ENCODE measurements at places on chromosomes 1 and 21. TPM values are rescaled to one million over a fixed set of nuclear protein-coding genes. Genes with fewer than 3 reads are reported as not detected.

The TMOD4 gene
- polyA plus RNA-seq = 0.65 TPM

The OSCP1 gene
- 27.8 TPM for polyA plus RNA-seq

The DENND1B gene
- polyA plus RNA-seq = 3.1 TPM

The PCP4 gene
- polyA plus RNA-seq = 69.4 TPM

The CD160 gene
- polyA plus RNA-seq = not detected

DNA sequence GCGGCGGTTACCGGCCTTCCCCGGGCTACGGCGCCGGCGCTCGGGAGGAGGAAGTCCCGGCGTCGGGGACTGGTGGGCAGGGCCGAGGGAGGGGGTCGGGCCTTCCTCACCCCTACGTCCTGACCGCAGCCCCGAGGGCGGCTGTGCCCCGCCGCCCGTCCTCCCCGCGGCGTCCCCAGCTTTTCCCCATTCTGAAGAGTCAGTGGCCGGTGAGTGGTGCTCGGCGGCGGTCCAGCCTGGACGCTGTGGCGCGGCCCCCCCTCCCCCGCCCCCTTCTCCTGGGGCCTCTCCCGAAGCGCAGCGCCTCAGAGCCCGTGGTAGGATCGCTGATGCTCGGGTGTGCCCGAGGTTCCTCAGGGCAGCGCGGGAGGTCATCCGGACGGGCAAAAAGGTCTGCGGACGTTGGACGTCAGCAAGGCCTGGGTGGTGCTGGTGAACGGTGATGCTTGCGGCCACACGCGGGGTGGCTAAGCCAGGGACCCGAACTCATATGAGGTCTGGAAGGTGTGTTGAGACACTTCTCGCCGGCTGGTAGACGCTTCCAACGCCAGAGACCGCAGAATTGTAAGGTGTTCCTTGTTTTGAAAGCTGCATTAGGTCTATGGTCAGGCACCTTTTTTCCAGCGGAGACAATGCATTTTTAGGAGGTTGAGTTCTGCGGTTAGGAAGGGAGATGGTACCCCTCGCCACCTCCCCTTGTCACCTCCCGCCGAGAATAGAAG is 725 bp downstream of the SLC25A33 start:
- DNase-seq = peak; percentile 62

- DNase-seq = peak; percentile 34
Measured at GRCh38 chr1:91806769-91807700, 78.9 kb downstream of the TGFBR3 start.

DNA sequence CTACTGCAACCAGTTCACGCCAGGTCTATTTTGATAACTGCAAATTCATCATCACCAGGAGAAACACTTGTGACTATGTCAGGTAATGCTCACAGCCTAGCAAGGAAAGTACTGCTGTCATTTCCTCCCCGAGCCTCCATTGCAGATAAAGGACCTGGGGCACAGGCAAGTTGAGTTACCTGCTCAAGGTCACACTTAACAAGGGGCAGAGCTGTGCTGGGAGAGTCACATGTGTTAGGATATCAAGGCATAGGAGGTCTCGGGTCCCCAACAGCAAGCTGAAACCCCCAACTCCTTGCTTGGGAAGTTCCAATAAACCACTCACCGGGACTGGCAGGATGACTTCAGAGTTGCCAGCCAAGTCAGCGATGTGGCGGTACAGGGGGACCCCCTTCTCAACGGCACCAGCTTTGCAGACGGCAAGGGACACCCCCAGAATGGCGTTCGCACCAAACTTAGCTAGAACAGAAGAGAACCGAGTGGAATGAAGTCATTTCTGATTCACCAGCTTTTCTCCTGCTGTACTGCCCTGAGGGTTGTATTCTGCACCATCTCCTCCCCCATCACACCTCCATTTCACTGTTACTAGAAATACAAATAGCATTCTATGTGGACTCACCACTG is 11.6 kb downstream of the ENO1 start:
- DNase-seq = no peak

DNA sequence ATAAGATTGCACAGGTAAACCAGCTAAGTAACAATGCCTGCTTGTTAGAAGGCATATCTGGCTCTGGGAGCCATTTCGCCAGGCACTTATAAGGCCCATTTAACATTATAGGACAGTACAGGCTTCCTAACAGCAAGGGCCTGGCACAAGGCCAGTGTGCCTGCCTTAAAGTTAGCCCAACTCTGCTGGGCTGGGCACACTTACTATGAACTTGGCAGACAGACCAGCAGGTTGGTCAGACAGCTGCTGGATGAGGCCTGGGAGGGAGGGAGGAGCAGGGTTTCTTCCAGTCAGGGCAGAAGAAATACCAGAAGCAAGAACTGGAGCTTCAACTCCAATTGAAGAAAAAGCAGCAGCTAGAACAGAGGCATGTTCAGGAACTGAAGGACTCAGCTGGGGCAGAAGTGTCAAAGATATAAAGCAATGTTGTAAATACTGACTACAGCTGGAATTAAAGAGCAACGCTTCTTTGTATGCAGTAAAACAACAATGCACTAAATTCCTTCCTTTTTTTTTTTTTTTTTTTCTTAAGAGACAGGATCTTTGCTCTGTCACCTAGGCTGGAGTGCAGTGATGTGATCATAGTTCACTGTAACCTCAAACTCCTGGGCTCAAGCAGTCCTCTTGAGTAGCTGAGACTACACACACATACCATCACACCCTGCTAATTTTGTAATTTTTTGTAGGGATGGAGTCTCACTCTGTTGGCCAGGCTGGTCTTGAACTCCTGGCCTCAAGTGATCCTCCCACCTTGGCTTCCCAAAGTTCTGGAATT is 4.9 kb downstream of the CACHD1 start:
- no peak for DNase-seq

DNA sequence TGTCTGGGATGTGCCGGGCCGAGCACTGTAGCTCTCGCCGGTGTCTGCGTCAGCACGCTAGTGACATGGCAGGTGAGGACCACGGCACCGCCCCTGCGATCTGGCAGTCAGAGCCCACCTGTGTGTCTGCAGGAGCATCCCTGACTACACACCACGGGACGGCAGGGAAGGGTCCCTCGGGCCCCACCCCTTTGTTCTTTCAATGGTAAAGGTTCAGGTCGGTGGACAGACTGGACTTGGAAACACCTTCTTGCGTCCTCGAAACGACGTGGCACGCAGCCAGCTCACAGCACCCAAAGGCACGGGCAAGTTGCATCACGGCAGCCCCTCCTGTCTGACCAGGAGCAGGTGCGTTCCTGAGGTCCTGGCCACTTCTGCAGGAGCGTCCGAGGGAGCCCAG is 3.7 kb upstream of the SAMD11 start:
- DNase-seq = no peak

DNA sequence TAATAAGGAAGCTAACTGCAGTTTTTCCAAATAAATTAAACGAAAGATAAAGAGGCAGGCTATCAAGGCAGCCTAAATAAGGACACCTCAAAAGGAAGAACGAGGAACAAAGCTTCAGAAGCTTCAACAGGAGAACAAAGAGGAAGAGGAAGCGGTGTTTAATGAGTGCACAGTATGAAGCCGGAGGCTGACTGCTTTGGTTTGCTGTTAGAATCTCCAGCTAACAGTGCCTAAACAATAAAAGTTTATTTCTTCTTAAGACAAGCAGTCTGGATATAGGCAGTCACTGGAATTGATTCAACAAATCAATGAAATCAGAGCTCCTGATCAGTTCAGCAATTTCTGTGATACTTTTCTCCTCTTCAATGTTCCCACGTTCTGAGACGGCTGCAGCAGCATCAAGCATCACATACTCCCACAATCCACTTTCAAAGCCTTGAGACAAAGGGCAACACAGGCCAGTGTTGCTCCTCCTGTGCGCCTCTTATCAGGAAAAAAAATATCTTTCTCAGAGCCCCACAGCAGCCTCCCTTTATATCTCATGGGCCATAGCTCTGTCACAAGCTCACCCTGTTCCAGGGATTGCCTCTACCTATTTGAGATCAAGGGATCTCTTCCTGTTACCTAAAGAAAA is 365.6 kb upstream of the ST6GALNAC5 start:
- DNase-seq = no peak

DNA sequence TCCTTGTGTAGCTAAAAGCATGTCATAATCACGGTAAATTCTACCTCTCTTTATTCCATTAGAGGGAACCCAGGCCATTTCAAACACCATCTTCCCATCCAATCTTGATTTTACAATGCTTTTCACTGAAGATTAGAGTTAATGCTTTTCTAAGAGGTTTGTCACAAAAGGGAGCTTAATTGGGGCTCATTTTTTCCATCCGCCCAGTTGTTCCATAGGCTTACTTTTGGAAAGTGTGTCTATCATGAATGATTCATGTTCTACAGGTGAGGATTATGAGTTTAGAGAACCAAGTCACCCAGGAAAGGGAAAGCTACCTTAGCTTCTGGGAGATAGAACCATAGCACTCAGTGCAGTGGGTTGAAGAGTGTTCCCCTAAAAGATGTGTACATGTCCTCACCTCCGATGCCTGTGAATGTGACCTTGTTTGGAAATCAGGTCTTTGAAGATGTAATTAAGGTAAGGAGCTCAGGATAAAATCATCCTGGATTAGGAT is 286.9 kb upstream of the RUNX1 start:
- no peak for DNase-seq

DNA sequence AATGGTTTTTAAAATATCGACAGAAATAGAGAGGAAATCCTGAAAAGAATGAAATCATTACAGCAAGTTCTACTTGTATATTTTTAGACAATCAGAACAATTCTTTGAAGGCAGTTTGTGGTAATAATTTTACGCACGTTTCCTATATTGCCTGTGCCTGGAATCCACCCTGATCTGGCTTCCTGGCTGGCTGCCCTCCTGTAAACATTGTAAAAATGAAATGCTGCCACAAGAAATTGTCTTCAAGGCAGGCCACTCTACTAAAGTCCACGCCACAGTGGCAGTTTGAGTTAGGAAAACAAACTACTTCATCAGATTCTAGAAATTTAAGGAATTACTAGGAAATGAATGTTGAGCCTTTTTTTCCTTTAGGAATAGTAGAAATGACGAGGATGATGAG is 454.5 kb upstream of the NR5A2 start:
- no peak for DNase-seq

DNA sequence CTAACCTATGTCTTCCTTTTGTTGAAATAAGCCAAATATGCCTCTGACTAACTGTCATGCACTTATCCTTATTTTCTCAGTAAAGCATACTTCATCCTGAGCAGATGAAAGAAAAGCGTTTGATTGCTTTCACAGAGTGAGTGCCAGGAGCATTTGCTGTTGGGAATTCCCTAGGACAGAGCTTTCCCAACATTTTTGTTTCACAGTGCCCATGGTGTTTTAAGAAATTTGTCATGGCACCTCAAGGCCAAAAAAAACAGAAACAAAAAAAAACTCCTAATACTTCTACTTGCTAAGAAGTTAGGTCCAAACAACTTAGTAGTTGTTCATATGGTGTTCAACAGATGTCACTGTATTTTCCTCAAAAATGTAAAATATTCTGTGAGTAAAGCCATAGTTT is 120.8 kb upstream of the BMP8A start:
- no peak for DNase-seq

- DNase-seq = no peak
Measured at GRCh38 chr1:200624679-200625335, 4.3 kb upstream of the KIF14 start.

DNA sequence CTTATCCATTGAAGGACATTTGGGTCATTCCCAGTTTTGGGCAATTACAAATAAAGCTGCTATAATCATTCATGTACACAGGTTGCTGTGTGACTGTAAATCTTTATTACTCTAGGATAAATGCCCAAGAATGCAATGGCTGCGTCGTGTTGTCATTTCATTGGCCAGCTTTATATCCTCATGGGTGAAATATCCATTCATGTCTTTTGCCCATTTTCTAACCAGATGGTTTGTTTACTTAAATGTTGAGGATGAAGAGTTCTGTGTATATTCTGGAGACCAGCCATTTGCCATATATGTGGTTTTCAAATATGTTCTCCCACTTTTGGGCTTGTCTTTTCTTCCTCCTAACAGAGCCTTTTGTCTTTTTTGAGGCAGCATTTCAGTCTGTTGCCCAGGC is 25.3 kb downstream of the TRIM11 start:
- no peak for DNase-seq

DNA sequence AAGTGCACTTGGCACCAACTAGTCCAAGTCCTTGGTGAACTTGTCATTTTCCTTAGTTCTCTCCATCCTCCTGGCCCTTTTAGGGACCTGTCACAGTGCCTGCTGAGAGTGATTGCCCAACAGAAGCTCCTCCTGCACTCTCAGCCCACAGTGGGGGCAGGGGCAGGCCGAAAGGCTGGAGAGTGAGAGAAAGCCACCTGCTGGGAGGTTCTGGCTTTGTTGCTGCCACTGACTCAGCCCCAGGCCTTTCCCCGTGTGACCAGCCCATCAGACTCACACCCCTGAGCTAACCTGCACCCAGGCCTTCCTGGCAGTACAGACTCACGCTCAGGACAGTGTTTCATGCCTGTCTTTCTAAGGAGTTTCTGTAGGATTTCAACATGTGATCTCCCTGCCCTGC is 17.1 kb upstream of the PROK1 start:
- no peak for DNase-seq

DNA sequence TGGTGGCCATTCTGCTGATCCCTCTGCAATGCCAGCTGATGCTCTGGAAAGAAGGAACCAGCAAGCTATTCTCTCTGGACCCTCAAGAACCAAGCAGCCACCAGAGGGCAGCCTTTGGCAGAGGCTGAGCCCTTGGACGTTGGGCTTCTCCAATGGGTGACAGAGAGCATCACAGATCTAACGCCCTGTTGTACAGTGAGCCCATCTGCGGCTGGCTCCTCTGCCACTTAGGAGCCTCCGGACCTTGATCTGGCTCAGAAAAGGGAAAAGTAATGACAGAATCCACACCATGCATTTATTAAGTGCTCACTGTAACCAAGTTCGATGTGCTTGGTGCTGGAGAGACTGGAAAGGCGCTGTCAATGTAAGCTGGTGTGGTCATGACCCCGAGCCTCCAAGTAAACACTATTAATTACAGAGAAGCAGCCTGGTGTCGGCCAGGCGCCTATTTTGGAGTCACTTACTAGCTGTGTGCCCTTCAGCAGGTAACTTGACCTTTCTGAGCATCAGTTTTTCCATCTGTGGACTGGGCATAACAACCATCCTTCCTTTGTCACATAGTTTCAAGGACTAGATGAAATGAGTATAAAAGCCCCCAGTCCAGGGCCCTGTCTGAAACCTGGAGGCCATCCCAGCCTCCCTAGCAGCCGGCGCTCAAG is 34.9 kb downstream of the ECE1 start:
- peak; percentile 93 for DNase-seq

- DNase-seq = no peak
Measured at GRCh38 chr1:152479792-152480595, 30.6 kb upstream of the LCE5A start.

GRCh38 chr21:38354746-38355145 is 98.0 kb downstream of the KCNJ15 start:
- DNase-seq = no peak

GRCh38 chr1:20630729-20631128 is 2.5 kb upstream of the PINK1 start:
- no peak for DNase-seq

DNA sequence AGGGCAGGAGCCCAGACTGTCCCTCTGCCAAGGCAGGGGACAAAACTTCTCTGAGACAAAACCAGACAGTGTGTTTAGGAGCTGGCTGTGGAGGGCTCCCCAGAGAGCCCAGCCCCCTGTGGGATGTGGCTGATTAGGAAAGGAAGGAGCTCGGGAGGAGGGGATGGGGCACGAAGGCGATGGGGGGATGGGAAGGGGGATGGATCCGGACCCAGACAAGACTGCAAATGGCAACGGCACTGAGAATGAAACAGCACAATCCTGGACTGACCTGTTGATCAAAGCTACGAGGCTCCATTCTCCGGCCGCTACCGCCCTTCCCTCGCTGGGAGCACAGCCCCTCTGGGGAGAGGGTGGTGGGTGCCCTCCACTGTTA is 33.1 kb downstream of the FOXO6 start:
- no peak for DNase-seq

- no peak for DNase-seq
Measured at GRCh38 chr1:234708700-234709395, 98.9 kb upstream of the IRF2BP2 start.

Data from kidney (tissue), 22 donors.